ENCODE measurements at places on chromosomes 11 and 22.

DNA sequence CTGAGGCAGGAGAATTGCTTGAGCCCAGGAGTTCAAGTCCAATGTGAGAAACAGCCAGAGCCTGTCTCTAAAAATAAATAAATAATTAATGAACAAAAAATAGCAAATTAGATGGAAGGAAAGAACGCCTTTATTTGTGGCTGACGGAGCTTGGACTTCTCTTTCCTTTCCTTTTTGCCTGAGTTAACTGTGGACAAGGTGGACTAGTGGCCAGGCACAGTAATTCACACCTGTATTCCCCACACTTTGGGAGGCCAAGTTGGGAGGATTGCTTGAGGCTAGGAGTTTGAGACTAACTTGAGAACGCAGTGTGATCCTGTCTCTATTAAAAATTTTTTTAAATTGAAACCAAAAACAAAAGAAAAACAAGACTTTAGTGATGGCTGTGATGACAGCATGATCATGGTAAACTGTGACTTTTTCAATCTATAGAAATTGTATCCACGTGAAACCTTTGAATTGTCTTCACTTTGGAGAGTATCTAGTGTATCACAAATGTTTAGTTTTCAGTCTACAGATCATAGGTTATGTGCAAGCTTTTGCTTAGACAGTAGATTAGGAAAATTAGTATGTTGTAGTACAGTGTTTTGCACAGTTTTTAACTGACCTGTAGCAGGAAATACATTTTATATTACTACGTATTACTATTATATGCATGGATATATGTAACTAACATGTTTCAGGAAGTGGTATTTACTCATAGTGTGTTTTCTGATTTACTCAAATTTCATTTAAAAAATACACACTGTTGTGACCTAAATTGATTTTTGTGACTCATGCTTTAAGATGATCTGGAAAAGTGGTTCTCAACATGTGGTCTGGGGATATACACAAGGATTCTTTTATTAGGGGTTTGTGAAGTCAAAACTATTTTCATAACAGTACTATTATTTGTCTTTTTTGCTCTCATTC is 42.1 kb downstream of the KDM2A start:
- DNase-seq = no peak

- peak; percentile 83 for DNase-seq
Measured at GRCh38 chr11:73295241-73295995, 12.7 kb upstream of the ARHGEF17 start.

DNA sequence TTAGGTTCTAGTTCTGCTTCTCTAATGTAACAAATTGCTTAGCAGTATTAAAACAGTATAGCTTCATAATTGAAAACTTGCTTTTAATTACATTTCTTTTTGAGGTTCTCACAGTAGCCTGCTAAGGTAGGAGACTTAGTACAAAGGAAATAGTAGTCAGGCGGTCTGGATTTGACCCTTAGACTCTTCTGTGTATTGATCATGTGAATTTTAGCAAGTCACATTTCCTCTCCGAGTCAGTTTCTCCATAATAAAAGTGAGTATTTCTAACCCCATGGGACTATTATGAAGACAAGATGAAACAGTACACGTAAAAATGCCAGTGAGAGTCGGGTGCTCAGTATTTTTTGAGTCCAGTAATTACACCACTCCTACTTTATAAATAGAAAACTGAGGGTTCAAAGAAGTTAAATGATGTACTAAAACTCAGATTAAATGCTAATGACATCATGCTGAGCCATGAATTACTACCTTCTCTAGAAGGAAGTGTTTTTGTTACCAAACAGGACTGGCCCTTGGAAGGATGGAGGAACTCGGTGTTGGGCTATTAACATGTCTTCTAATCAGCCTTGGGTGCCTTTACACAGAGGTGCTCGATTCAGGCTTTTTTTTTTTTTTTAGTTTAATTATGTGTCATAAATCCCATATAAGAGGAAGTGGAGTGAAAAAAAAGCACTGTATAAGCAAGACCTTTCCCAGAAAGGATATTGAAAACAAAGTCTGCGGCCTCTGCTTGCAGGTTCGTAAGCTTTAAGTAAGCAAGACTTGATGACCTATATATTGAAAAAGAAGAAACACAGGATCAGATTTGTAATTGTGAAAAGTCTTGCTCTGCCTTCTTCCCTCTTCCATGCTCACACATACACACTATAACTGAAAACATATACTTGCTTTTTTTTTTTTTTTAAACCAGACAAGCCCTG is 109.0 kb downstream of the EMSY start:
- DNase-seq = no peak

GRCh38 chr11:57180081-57180561 is 1.6 kb upstream of the LRRC55 start:
- DNase-seq = no peak

DNA sequence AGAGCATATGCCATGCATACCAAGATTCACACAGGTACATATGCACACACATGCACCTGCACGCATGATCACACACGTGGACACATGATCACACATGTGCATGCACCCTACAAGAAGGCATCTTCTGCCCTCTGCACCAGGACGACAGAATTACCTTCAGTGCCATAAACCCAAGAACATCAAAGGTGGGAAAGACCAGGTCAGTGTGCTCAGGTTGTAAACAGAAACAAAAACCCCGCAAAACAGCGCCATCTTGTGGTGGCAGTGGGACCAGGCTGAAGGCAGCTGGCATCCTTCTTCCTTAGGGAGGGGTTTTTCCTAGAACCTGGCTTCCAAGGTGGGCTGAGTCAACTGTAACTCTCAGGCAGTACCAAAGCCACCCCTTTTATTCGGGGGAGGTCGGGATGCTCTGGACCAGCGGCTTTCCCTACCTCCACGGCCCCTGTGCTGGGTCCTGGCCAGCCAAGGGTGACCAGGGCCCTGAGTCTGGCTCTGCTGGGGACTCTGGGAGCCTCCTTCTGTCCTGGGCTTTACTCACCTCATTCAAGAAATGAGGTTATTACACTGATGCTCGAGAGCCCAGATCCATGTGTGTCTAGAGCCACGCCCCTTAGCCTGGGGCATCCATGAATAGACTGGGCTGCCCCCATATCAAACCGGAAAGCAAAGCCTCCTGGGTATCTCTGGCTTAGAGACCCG is 69.4 kb upstream of the FGF3 start:
- peak; percentile 74 for DNase-seq

DNA sequence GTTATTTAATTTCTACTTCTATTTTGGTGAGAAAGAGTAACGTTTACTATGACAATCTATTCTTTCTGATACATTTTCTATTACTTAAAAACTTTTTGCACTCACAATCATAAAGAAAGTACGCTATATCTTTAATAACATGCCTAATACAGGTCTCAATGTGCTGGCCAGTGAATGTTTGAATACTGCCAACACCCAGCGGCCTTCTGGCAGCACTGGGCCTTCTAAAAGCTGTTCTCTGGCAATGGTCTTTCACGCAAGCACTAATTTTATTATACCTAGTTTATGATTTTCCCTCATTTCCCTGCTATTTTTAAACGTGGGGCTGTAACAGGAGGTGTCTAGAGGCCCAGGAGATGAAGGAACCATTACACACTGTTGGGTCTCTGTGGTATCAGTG is 349.8 kb upstream of the PITPNB start:
- DNase-seq = no peak

DNA sequence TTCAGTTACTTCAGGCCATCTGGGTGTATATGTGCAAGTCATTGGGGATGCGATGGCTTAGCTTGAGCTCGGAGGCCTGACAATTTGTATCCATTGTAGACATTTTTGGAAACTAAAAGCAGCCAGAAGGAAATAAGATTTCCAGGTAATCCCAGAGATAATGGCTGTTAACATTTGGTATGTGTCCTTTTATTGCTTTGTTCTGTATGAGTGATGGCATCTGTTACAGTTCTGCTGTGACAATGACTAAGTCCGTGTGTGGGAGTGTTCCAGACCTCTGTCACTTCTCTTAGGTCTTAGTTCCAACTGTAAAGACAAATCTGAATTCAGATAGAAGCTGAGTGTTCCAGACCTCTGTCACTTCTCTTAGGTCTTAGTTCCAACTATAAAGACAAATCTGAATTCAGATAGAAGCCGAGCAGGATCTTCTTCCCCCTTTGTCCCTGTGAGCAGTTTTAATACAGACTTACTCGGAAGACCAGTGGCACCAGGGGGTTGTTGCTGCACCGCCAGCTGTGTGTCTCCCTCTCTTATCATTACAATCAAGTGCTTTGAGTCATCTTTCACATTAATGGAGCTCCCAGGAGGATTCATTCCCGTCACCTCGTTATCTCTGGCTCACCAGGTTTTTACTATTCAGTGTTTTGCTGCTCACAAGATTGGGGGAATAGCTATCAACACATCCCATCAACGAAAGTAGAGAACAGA is 190.9 kb upstream of the SORL1-AS1 start:
- no peak for DNase-seq

DNA sequence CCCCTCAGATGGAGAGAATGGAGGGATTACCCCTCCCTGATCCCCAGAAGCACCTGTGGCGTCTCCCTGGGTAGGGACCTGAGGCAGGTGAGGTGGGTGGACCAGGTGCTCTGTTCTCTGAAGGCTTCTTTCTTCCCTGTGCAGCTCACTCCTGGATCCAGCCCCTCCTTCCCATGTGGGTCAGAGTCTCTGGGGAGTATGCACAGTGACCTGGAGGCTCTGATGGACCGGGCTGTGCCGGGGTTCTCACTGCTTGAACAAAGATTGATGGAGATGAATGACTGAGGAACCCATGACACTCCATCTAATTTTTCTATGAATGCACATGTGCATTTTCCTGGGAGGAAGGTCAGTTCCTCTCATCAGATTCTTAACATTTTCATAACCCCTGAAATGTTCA is 78.6 kb upstream of the SHANK2 start:
- DNase-seq = no peak

DNA sequence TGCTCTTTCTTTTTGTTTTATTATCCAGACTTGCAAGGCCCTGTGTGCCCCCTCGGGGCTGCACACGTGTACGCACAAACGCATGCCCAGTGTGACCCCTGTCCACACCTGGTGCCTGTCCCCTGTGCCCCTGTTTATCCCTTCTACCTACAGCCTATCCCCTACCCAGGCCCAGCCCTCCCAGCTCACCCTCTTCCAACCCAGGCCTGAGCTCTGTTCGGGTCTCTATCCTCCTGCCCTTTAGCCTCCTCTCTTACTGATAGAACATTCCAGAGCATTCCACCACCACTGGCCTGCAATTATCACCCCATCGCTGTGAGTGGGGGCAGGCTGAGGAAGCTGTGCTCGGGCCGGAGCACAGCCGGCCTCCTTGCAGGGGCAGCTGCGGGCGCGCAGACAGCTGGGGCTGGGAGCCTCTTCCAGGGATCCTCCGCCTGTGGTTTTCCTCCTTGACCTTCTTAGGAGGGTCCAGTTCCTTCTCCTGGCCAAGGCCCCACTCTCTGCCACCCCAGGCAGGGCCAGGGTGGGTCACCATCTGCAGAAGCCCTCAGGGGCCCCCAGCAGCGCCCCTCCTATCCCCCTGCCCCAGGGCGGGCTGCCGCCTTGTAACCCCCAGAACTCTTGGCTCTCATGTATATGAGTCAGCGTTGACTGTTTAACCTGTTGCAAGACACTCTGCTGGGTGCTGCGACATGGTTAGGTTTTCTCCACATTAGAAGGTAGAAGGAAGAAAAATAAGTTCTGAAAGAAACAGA is 41.8 kb upstream of the KCNQ1OT1 start:
- no peak for DNase-seq

GRCh38 chr11:8784954-8785353 is 102.4 kb downstream of the RPL27A start:
- DNase-seq = no peak

- DNase-seq = no peak
Measured at GRCh38 chr11:35593143-35593542, 25.1 kb upstream of the FJX1 start.

Data from stimulated activated CD4-positive, alpha-beta T cell treated with anti-CD3 and anti-CD28 coated beads, Interleukin-15, amount 100 ng/mL, for 24 hours (primary cell).